ENCODE measurements at places on chromosomes 3 and 15.

- no peak for DNase-seq
Measured at GRCh38 chr3:76585794-76586392, 454.0 kb upstream of the ROBO2 start.

DNA sequence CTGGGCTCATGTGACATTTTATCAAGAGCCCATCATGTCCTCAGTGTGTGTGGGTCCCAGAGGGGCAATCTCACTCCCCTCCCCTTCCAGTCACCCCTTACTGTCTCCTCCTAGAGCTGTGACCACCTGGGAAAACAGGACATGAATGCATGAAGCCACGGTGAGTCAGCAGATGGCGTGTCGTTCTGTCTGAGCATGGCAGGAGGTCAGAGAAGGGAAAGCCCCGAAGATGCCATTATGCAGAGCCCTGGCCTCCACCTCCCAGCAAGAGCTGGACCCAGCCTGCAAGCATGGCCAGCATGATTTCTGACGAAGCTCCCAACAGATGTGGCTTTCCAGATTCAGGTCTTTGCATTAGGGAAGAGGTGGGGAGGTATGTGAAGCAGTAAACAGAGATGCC lies 118.5 kb downstream of the TLE3 start:
- DNase-seq, result no peak

DNA sequence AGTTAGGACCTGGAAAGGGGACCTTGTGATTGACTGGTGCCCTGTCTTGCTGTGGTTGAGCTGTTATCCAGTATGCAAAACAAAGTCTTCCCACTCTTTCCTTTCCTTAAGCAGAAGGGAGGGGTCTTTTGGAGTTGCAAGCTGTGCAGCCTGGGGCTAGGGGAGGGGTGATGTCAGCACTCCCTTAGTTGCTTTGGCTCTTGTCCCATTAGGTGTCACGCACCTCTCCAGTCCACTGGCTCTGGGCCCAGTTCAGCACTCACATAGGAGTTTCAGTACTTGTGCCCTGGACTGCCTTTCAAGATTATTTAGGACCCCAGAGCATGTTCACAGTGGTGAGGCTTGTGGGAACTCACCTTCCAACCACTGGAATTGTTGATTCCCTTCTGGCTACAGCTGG lies 238.5 kb downstream of the DOCK3 start:
- no peak for DNase-seq

- no peak for DNase-seq
Measured at GRCh38 chr3:94303897-94304296, 241.0 kb downstream of the NSUN3 start.

- peak; percentile 67 for DNase-seq
Measured at GRCh38 chr15:75727851-75728715, 15.4 kb upstream of the CSPG4 start.

DNA sequence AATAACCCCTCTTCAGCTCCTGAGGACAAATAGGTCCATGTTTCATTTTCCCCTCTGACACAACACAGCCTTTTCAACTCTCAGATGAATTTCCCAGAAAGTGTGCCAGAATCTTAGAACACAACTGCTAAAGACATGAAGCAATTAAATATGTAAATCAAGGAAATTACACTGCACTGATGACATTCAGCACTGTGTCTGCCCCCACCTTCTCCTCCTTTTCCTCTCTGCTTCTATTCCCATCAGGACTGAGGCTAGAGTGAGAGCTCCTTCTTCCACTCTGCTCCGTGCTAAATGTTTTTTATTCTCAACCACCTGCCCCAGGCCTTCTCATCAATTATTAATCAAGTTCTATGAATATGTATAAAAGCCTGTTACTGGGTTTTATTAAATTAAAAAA lies 596.1 kb downstream of the TUSC7 start:
- DNase-seq, result no peak

- DNase-seq, result no peak
Measured at GRCh38 chr3:112407214-112407887, 74.4 kb downstream of the CD200 start.

- DNase-seq, result no peak
Measured at GRCh38 chr3:27325419-27325818, 43.8 kb downstream of the NEK10 start.

GRCh38 chr3:195802261-195802701 lies 9.4 kb downstream of the MUC4 start:
- no peak for DNase-seq

DNA sequence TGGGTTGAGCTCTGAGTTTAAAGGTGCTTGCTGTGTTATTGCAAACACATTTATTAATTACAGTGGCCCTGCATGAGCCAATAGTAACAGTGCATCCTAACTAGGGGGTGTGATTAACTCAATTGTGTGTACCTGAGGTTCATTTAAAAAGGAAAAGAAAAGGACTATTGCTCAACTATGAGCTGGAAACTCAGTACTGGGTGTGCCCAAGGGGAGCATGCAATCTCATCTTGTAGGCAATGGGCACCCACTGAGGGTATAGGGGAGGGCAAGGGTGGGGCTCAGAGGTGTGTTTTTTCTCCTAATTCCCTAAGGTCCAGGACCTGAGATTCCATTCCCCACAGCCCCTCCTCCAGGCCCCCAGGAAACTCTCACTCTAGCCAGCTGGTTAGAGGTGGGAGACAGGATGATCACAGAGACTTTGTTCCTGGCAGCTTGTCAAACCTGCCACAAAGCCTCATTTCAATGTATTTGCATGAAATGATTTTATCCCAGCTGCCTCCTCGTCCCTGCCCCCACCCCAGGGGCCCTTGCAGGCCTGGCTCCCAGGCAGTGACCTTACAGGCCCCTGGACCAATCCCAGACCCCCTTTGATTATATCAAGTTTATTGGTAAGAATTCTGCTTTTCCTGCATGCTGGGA lies 220.7 kb downstream of the TBC1D2B start:
- no peak for DNase-seq

- DNase-seq, result no peak
Measured at GRCh38 chr15:70327856-70328678, 230.3 kb upstream of the TLE3 start.

GRCh38 chr15:49848282-49848724 lies 227.5 kb downstream of the DTWD1 start:
- DNase-seq, result no peak

DNA sequence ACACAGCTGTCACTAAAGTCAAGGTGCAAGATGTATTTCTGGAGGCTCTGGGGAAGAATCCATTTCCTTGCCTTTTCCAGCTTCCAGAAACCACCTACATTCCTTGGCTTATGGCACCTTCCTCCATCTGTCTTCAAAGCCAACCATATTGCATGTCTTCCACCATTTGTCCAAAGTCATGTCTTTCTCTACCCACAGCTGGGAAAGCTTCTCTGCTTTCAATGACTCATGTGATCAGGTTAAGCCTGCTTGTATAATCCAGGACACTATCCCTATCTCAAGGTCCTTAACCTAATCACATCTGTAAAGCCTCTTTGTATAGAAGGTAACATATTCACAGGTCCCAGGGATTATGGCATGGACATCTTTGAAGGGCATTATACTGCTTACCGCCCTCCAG lies 14.2 kb downstream of the ARHGAP31 start:
- no peak for DNase-seq

DNA sequence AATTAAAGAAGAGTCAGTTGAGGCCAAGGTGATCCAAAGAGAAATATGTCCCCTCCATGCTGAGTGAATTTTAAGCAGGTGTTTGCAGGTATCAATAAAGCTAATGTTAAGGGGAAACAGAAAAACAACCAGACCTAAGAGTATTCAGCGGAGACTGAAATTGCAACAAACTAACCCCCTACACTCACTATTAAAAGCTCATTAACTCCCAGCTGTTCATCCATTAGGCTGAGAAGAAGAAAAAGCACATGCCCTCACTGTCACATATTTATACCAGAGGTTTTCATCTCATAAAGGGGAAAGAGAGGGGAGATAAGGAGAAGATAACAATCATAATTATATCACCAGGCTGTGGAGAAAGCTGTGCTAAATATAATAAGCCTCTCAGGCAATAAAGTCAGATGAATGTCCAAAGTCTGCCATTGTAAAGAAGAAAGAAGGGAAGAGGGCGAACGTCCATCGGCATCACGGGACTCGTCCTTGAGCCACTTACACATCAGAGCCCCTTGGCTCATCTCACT lies 145.2 kb downstream of the TAFA4 start:
- no peak for DNase-seq

DNA sequence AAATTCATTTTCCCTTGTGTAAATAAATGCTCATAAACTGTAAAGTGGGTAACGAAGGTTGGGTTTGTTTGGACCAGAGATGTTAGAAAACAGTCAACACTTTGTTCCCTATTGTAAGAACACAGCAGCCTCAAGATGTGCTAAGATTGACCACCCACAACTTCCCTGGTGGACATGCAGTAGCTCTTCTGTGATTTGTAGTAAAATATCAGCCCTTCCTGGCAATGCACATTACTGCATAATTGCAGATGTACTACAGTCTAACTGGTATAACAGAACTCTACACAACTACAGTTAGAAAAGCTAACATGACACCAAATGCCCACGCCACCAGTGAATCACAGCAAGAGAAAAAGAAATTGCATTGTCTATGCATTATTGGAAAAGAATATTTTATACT lies 129.4 kb downstream of the FGF12 start:
- DNase-seq, result no peak

DNA sequence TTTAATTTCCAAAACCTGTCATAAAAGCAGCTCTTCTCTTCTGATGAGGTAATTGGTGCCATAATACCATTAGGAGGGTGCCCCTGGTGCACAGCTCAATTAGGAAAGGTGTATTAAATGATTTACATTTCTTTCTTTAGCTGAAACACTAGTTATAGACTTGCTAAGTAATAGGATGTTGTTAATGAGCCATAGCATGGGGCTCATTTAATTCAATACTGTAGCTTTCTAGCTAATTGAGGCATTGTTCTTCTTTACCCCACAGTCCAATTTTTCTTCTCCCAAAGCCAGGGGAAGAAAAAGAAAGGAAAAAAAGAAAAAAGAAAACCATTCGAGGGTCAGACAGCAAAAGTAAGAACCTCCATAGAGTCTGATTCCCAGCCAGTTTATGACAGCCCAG lies 164.0 kb upstream of the HES1 start:
- no peak for DNase-seq

- DNase-seq, result no peak
Measured at GRCh38 chr3:116770815-116771450, 61.4 kb downstream of the TUSC7 start.

DNA sequence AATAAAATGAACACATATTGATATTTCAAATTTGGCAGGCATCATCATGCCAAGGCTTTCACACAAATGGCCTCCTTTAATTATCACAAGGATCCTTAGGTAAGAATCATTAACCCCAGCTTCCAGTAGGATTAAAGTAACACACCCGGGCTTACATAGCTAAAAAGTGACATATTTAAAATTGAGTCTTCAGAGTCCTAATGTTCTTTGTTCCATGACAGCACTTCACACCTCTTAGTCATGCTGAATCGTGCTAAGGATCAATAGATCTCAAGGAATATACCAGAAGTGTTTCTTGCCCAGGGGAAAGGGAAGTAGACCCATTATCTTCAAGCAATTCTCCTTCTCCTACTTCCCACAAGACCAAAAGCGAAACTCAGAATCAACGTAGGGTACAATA lies 76.6 kb upstream of the SOX2 start:
- no peak for DNase-seq

DNA sequence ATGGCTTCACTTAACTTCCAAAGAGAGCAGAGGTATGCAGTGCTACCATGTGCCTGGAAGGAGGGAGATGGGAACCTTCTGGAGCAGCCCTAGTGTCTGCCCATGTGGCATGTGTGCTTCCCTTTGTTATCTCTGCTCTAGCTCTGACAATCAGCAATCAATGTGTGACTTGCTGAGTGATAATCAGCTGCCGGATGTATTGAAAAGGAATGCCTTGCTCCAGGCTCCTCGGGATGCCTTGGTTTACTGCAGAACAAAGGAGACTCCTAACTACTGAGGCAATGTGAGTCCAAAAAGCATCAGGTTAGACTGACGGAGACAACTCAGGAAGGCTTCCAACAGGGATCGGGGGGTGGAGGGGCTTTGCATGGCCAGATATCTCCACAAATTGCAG lies 36.0 kb upstream of the CORO2B start:
- DNase-seq, result no peak

- DNase-seq, result no peak
Measured at GRCh38 chr3:11288786-11289637, 16.8 kb downstream of the ATG7 start.

- no peak for DNase-seq
Measured at GRCh38 chr3:73188707-73189106, 127.2 kb downstream of the EBLN2 start.

DNA sequence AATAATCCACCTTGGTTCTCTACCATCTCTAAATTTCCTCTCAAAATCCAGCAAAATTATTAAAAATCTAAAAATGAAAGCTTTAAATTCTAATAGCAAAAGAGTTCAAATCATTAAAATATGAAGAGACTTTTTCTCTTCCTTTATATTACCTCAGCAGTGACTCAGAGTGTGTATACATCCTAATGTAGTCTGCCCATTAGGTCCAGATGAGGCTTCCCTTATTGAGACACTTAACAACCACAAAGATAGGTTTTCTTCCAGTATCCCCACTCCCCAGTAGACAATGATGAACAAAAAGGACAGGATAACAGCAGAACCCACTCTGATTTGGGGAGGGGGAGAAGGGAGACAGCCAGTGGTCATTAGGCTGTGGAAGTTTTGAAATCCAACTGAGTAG lies 61.5 kb upstream of the DCBLD2 start:
- DNase-seq, result no peak

GRCh38 chr3:30934208-30934550 lies 39.7 kb upstream of the GADL1 start:
- no peak for DNase-seq

DNA sequence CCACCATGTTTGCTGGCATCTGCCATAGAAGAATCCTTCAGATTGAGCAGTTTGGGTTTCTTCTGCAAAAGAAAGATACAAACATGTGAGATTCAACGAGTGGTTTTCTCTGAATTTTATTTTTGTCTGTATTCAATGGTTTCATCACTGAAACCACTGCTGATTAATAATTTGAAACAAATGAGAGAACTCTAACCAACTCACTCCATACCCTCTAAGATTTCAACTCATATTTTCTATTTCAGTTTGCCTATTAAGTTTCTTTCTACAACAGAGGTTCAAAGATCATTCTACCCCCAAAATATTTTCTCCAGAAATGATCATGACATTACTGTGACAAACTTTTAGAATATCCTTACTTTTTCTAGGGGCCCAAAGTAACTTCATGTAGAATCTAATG lies 38.7 kb upstream of the MAN2C1 start:
- no peak for DNase-seq

DNA sequence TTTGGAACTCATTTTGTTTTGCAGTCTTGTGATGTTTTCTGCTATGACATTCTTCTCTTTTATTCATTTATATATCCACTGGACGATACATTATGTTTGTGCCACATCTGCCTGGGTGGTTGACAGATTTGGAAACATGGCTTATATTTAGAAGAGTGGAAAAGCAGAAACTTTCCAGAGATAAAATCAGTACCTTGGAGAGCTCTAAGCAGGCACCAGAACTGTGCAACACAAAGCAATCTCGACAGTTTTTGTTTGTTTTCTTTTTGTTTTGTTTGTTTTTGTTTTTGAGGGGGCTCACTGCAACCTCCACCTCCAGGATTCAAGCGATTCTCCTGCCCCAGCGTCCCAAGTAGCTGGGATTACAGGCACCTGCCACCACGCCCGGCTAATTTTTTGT lies 45.5 kb downstream of the SYN2 start:
- no peak for DNase-seq

All from activated CD4-positive, CD25-positive, alpha-beta regulatory T cell treated with anti-CD3 and anti-CD28 coated beads, Interleukin-2, amount 50 U/mL, for 72 hours (primary cell).